NCI-H146 (cell line): ENCODE measurements at places on chromosomes 7 and 10.
A peak's percentile ranks its signal among the peaks of the same experiment; 100 is the strongest.

GRCh38 chr7:132500727-132501440, 75.4 kb downstream of the PLXNA4 start:
- no peak for DNase-seq

- peak; percentile 15 for DNase-seq
These were observed 703.5 kb upstream of the SEMA3D start for GRCh38 chr7:85890244-85890811.

GRCh38 chr10:47361293-47361692, 13.1 kb downstream of the RBP3 start:
- peak; percentile 43 for DNase-seq

GRCh38 chr10:20132816-20133215, 316.6 kb downstream of the PLXDC2 start:
- DNase-seq, result no peak

- no peak for DNase-seq
These were observed 189.8 kb upstream of the TEX47 start for GRCh38 chr7:88985295-88985694.

- no peak for DNase-seq
These were observed 6.1 kb upstream of the LAMB4 start for GRCh38 chr7:108136191-108136688.

- DNase-seq, result no peak
These were observed 23.0 kb upstream of the PCBD1 start for GRCh38 chr10:70911386-70911785.

DNA sequence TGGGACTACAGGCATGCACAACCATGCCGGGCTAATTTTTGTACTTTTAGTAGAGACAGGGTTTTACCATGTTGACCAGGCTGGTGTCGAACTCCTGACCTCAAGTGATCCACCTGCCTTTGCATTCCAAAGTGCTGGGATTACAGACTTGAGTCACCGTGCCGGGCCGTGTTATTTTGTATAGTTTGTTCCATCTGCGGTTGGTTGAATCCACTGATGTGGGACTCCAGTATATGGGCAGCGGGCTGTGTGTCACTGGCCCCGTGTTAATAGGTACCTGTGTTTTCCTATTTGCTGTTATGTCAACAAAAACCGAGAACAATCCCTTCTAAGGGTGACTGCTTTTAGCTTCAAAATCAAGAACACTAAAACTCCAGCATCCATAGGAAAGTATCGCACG, 297.6 kb upstream of the PITRM1 start:
- no peak for DNase-seq

DNA sequence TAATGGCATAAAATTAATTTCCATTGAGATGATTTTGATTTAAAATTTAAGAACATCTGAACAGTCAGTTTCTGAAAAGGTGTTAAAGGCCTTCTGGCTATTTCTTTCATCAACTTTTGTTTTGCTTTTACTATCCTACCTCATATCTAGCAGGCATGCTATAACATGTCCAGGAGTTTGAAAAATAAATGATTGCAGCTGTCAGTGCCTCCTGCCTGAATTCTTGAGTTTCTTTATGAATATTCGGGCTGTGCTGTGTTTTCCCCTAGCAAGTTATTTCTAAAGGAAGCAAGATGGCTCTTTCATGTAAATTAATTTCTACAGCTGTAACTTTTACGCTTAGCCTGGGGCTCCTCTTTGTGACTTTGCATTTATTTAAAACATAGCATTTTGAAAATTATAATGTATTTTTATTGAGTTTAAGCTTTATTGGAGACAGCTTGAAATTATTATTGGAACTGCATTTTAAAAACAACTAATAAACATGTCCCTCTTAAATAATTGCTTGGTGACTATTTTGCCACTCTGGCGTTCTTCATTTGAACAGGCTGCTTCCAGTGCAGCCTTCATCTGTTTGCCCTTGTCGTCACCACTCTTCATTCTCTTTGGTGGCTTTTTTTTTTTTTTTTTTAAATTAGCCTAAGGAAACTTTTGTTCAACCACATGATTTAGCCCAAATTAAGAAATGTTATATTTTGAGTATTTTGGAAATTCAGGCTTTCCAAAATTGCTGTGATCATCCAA, 1083.4 kb upstream of the LRRN3 start:
- DNase-seq, result peak; percentile 5

DNA sequence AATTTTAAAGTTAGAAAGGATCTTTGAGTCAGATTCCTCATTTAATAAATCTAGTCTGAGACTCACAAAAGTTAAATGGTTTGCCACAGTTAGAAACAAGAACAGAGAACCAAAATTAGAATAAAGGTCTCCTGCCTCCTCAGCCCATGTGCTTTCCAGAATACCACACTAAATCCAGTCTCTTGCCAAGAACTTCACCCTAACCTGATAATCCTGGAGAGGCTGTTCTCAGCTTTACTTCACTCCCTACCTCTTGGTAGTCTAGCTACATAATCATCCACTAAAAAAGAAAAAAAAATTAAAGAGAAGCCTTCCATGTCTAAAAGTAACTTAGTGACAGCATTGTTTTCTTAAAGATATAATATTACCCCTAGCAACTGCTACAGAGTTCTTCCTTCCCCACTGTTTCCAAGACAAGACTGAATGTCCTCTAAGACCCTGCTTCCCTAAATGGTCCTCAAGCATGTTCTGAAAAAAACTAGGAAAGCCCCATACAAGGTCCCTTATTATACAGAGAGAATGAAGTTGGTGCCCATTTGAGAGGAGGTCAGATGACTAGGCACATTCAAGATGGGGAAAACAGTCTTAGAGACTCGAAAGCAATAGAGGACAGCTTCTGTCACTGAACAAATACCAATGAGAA, 56.8 kb downstream of the ZNF438 start:
- DNase-seq, result no peak

- no peak for DNase-seq
These were observed 21.5 kb downstream of the CHST3 start for GRCh38 chr10:71985542-71986250.

DNA sequence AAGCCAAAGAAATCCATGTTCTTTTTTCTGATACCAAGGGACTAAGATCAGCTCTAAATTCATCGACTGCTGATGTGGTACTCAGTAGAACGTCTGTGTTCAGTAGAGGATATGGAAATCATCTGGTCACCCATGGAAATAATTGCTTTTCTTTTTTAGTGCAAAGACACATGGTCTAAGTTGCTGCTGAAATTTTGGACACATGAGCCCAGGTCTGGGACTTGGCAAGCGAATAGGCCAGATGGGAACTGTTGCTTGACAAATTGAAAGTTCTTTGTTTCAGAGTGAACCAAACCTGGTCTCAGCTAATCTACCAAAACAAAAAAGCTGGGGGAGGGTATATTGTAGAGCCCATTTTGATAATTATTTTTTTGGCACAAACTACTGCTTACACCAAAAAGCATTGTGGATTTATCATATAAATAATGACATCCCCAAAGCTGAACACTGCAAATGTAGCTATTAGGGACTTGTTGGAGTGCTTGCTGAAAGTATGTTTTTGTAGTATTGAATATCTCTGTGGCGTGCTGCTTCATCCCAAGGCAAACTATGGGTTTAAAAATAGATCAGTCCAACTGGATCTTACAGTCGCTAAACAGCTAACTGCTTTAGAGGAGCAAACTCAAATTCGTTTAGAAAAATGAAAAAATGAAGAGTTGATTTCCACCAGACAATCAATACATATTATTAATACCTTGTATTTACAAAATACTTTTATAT, 144.7 kb downstream of the TRIL start:
- no peak for DNase-seq

GRCh38 chr7:151821226-151821625, 55.7 kb downstream of the PRKAG2 start:
- no peak for DNase-seq

GRCh38 chr7:152136686-152137085, 111.2 kb downstream of the GALNT11 start:
- DNase-seq, result no peak

GRCh38 chr7:30084212-30084611, 50.6 kb upstream of the MTURN start:
- DNase-seq, result no peak

DNA sequence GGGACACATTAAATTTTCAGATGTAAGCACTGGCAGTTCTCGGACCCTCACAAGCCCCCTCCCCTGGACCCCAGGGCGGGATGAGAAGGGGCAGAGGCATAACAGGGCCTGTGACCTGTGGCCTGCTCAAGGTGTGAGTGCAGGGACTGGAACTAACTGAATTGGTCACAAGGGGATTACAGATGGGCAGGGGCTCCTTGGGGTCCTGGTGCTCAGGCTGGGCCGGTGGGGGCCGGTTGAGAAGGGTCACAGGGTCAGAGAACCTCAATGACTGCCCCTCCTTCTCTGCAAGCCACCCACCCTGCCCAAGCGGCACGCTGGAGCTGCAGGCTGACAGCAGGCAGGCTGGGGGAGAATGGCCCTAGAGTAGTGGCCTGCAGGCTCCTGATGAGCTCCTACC, 80.8 kb upstream of the PCBD1 start:
- DNase-seq, result no peak

DNA sequence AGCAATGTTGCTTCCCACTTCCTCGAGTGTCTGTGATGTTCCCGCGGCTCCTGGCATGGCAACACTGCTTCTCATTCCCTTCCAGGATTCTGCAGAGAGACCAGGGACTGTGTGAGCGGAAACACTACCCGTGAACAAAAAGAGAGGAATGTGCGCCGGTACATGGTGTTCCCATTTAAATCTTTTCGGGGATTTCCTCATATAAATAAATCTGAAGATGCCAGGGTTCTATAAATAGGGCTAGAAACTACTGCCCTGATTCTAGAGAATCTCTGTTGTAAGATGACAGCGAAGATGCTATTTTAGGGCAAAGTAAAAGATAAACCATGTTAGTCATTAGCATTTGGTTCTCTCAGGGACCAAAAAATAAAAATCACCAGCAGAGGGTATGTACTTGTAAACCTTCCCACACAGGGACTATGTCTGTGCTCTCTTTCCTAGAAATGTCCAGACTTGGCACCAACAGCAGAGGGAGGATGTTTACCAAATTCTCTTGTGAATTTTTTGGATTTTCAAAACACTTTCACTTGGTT, 92.2 kb upstream of the DDC start:
- DNase-seq, result no peak

DNA sequence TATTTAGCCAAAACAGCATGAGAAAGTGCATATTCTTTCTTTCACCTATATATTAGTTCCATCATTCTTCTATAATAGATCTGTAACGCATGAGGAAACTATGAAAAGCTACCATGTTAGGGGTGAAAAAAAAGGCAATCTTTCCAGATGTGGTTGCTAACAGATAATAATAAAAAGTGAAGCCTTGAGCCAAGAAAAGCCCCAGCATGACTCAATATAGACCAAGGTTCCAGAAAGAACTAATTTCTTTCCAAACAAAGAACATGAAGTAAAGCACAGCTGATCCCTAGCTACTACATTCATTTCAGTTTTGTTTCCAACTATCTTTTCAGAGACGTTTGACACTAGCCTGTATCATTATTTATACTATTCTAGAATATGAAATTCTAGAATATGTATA, 16.4 kb downstream of the ARL4A start:
- DNase-seq, result no peak

DNA sequence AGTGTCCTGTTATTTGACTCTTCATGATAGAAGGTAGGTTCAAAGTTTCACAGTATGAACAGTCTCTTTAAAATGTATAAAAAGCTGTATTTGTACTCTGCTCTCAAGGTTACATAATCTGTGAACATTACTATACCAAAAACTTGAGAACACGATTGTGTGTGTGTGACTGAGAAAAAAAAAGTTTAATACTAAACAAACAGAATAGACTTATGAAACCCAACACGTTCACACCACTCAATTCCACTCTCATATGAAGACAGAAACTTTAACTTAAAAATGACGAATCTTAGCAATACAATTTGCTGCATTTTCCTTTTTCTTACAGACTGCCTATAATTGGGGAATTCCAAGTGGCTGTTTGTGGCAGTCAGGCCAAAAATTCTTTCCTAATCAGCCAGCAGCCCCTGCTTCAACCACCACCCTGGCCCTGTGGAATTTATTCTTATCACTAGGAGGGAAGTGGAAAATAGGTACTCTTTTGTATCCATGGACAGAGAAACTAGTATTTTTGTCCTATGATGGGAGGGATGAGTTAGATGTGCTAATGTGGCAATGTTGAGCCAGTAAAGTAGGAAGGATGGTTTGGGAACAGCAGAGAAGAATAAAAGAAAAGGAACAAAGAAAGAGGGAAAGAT, 42.8 kb downstream of the MINDY3 start:
- no peak for DNase-seq

DNA sequence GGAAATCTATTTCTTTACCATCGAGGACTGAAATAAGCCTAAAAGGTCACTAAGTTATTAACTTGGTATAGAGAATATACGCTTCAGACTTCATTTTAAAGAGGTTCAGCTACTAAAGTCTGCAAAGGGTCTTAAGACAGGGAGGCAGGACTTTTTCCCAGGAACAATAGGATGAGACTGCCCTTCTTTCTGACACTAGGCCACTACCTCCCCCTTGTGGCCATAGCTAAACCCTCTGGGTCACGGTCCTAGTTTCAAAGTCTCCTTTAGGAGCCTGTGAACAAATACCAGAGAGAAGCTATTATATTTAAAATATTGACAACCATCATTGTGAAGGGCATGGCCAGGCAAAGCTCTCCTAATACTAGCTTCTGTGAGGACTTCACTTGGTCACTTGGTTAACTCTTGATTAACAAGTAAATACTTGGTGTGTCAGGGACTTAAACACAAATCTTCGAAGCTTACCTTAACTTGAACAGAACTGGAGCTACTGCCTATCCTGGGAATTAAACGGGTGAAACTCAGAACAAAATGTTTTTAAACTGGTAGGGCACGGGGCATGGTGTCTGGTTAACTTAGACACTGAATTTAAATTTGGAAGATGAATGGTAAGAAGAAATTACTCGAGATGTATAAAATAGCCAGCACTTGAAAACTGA, 75.6 kb downstream of the CCDC6 start:
- DNase-seq, result peak; percentile 63

GRCh38 chr7:33743594-33743993, 161.7 kb upstream of the BMPER start:
- no peak for DNase-seq

DNA sequence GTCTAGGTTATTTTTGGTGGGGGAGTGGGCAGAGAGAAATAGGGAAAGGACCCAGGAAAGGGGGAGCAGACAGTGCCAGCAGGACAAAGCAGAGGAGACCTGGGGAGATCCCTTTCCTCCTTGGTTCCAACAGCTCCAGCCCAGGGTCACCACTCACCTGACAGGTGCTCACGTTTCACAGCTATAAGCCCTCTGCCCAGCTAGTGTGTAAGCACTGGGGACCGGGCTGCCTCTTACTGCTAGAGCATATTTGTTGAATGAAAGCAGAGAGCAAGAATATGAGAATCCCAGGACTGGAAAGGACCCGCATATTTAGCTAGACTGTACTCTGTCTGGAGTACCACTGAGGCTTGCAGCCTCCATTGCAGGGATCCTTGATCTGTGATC, 6.7 kb downstream of the ZCCHC24 start:
- no peak for DNase-seq
